ENCODE measurements at places on chromosomes 5 and 9. TPM values are rescaled to one million over a fixed set of nuclear protein-coding genes. Genes with fewer than 3 reads are reported as not detected.

- no peak for DNase-seq
Measured at GRCh38 chr5:153546566-153546965, 56.1 kb downstream of the GRIA1 start.

DNA sequence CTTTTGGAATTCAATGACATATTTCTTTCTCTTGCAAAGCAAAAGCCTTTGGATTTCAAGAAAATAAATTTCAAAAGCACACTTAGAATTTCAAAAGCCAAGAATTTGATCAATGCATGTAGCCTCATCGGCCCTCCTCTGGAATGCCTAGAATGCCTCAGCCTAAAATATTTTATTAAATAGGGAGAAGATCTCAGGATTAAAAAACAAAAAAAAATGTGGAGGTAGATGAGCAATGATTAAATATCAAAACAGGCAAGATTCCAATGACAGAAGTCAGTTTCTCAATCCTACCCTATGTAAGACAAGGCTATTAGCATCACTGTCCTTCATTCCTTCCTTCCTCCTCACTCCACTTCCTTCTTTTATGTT, 169.0 kb downstream of the CDH6 start:
- DNase-seq, result no peak

DNA sequence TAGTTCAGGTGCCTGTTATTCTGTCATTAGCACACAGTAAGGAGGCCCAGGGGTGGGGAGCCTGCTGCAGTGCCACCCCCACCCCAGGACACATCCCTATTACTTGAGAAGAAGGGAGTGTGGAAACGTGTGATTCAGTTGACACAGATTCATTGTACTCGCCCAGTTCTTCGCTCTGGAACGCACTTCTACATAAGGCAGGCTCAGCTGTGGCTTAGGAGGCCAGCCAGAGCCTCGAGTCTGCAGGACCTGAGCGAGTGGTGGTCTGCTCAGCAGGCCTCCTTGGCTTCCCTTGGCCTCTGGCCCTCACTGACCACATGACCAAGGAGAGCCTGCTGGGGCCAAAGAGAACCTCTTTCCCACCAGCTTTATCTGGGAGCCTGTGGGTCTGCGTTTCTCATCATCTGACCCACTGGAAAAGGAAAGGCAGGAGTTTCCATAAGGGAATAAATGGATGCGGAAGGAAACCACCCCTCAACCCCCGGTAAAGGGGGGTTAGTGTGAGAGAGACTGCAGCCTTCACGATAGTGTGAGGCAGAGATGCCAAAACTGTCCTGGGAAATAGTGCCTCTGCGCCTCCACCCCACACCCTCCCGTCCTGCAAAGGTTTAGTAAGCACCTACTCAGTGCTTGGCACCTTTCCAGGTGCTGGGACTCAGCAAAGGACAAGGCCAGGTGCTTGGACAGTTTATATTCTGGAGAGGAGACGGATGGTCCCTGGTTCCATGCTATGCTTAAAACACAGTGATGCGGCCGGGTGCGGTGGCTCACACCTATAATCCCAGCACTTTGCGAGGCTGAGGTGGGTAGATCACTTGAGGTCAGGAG, 73.7 kb downstream of the PPARGC1B start:
- no peak for DNase-seq

The EGR1 gene
- 98.5 TPM for total RNA-seq

GRCh38 chr9:131728961-131729360, 10.9 kb downstream of the RAPGEF1 start:
- no peak for DNase-seq

DNA sequence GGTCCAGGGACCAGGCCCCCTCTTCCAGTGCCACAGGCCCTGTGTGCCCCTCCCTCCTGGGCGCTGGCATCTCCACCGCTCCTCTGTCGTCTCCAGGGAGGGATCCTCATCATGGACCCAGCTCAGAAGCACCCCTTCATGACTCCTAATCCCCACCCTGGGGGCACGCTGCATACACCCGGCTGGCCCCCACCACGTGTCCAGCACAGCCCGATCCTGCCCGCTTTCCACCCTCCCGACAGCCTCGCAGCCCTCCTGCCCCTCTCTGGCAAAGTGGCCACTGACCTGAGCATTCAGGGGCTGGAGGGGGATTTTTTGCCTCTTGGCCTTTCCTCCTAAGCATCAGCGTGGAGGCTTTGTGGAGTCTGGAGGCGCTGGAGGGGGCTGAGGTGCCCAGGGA, 1.4 kb downstream of the CCDC187 start:
- no peak for DNase-seq

The CA9 gene
- total RNA-seq, result 777 TPM

The IL4 gene
- total RNA-seq, result not detected

The CEP120 gene
- 19.5 TPM for total RNA-seq

The SUSD1 gene
- 20.5 TPM for total RNA-seq

DNA sequence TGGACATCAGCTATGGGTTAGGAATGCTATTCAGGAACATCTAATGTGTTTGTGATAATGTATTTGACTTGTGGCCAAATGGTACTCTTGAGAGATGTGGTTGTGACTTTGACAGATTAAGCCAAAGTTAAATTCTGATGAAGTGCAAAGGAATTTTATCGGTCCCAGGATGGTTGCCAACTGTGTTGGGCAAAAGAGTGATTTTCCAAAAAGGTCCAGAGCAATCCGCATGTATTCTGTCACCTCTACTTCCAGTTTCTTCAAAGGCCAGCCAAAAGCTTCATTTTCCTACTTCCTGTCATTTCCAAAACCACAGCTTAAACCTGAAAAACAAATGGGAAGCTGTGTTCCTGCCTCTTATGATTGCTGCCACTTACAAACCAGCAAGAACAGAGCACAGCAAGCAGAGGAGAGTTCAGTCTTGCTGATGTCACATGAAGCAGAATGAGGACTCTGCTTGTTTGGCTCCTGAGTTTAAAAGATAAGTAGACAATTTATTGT, 59.8 kb downstream of the MARCHF3 start:
- DNase-seq, result no peak

The RIC1 gene
- total RNA-seq, result 17.0 TPM

All from mucosa of gallbladder (tissue), 1 donor.